ENCODE measurements at places on chromosomes 2 and 18. TPM values are rescaled to one million over a fixed set of nuclear protein-coding genes. Genes with fewer than 3 reads are reported as not detected.

DNA sequence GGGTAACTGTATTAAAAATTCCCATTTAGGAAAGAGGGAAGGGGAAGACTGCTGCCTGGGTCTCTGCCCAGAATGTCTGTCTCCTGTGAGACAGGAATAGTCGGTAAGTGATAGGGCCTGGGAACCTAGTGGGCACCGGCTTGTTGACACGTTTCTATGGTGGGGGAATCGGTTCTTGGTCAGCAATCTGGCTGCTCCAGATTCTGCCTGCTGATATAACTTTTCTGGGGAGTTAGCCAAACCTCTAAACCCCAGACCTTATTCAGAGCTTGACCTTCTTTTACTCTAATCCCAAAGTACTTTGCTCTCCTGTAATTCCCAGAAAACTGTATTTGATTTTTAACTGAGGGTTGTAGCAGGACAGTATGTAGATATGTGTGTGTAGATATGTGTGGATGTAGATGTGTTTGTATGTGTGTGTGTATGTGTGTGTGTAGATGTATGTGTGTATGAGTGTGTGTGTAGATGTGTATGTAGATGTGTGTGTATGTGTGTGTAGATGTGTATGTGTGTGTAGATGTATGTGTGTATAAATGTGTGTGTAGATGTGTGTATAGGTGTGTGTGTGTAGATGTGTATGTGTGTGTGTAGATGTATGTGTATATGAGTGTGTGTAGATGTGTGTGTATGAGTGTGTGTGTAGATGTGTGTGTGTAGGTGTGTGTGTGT, 61.8 kb upstream of the TXNDC2 start:
- H3K4me1 ChIP-seq = peaks cover 37% of the 10 kb centered on the region
- H3K27ac ChIP-seq = peak overlapping the region; percentile 74
- no peak for DNase-seq
- no peaks in the 10 kb centered on the region for H3K36me3 ChIP-seq
- H3K4me3 ChIP-seq = no peak overlapping the region
- no peaks in the 10 kb centered on the region for H3K27me3 ChIP-seq

DNA sequence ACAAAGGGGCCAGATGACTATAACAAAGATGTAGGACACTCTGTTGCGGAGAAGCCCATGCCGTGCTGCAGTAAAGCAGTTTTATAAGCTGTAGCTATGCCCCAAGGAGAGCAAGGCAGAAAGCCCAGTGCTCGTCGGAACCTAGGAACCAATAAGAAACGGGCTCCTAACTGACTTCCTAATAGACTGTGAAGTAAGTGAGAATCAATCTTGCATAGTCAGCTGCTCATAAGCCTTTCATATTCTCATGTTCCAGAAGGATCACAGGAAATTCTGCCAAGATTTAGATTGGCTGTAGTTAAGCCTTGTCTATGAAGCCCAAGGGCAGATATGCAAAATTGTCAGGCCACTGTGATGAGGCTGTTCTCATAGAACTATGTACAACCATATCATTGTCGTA, 98.4 kb downstream of the RTTN start:
- H3K27me3 ChIP-seq = no peaks in the 10 kb centered on the region
- DNase-seq = no peak
- H3K36me3 ChIP-seq = no peaks in the 10 kb centered on the region

Gene ITPRIPL1
- total RNA-seq = 0.42 TPM

GRCh38 chr2:33893824-33894223, 294.7 kb upstream of the FAM98A start:
- no peaks in the 10 kb centered on the region for H3K4me1 ChIP-seq
- no peaks in the 10 kb centered on the region for H3K36me3 ChIP-seq
- no peak overlapping the region for H3K27ac ChIP-seq
- no peaks in the 10 kb centered on the region for H3K27me3 ChIP-seq

Gene BOLL
- 3.3 TPM for total RNA-seq

DNA sequence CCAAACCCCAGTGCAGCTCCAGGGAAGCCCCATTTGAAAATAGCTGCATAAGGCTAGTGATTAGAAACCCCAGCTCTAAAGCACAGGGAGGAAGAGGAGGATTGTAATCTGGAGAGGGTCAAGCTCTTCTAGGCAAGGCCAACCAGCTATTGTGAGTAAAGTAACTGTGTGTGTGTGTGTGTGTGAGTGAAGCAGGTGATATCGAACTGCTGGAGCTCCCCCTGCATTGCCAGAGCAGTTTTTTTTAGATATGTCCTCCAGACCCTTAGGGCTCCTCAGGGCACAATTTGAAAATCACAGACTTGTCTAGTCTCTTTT, 177.4 kb upstream of the NABP1 start:
- no peaks in the 10 kb centered on the region for H3K36me3 ChIP-seq
- H3K4me3 ChIP-seq = no peak overlapping the region
- no peaks in the 10 kb centered on the region for H3K27me3 ChIP-seq
- no peak overlapping the region for H3K27ac ChIP-seq
- H3K4me1 ChIP-seq = no peaks in the 10 kb centered on the region

- H3K36me3 ChIP-seq = no peaks in the 10 kb centered on the region
- no peak overlapping the region for H3K27ac ChIP-seq
- no peaks in the 10 kb centered on the region for H3K4me1 ChIP-seq
- H3K27me3 ChIP-seq = no peaks in the 10 kb centered on the region
Measured at GRCh38 chr2:225764346-225764745, 364.8 kb downstream of the NYAP2 start.

DNA sequence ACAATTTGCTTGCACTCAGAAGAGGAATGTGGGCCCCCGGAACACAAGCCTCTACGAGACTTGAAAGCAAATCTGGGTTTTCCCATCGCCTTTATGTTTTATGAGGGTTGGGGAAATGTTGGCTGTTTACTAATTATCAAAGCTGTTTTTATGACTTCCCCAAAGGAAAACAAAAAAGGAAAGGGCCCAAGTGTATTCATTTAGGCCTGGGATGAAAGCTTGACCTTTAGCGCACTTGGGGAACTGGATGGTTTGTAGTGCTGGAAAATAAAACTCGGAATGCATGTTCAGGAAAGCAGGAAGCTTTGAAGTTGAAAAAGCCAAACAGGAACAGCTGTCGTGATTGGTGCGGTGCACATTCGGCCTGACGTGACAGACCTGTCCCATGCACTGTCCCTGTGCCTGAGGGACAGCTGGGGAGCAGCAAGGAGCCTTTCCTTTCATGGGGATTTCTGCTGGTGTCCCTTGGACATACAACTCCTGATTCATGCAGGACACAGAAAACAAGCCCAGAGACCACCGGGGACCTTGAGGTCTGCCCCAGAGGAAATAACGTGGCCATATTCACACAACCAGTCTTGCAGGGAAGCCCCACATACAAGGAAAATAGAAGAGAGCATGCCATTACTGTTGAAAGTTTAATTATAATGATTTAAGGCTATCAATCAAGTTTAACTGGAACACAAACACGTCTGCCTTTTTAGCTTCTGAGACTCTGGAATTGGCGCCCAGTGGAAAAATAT, 169.7 kb upstream of the APCDD1 start:
- no peaks in the 10 kb centered on the region for H3K36me3 ChIP-seq
- H3K4me1 ChIP-seq = no peaks in the 10 kb centered on the region
- H3K27me3 ChIP-seq = no peaks in the 10 kb centered on the region
- H3K4me3 ChIP-seq = no peak overlapping the region
- DNase-seq = no peak

DNA sequence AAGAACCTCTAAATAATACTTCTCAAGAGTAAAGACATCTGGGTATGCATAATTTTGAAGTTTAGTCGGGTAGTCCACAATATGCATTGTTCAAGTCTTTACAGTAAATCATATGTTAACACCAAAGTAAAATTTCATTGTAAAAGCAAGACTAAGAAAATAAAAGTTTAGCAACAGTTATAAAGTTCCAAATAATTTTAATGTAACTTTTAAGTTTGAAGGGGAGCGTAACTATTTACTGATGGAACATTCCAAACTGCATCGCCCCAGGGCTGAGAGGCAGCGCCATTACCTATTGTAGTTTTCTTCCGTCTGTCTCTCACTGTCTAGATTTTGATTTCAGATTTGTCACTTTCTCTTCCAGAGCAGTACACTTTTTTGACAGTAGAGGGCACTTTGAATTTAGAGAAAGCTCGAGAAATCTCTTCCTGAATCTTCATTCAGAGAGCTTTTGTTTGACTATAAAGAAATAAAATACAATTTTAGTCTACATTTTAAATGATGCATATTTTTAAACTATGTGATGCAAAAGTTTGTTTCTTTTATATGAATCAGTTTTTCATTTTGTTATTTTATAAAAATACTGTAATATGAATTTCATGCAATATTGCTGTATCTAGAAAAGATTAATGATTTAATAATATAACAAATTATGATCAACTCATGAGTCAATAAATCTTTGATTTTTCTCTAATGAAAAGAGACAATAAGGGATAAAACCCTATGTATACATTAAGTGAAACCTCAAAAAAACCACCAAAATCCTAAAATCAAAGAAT, 389.8 kb downstream of the FIGN start:
- no peak overlapping the region for H3K27ac ChIP-seq
- H3K27me3 ChIP-seq = no peaks in the 10 kb centered on the region
- DNase-seq = no peak

GRCh38 chr2:54566896-54567295, 110.8 kb downstream of the SPTBN1 start:
- no peak overlapping the region for H3K4me3 ChIP-seq
- H3K27ac ChIP-seq = no peak overlapping the region
- no peaks in the 10 kb centered on the region for H3K36me3 ChIP-seq
- peaks cover 31% of the 10 kb centered on the region for H3K4me1 ChIP-seq
- no peak for DNase-seq
- no peaks in the 10 kb centered on the region for H3K27me3 ChIP-seq

DNA sequence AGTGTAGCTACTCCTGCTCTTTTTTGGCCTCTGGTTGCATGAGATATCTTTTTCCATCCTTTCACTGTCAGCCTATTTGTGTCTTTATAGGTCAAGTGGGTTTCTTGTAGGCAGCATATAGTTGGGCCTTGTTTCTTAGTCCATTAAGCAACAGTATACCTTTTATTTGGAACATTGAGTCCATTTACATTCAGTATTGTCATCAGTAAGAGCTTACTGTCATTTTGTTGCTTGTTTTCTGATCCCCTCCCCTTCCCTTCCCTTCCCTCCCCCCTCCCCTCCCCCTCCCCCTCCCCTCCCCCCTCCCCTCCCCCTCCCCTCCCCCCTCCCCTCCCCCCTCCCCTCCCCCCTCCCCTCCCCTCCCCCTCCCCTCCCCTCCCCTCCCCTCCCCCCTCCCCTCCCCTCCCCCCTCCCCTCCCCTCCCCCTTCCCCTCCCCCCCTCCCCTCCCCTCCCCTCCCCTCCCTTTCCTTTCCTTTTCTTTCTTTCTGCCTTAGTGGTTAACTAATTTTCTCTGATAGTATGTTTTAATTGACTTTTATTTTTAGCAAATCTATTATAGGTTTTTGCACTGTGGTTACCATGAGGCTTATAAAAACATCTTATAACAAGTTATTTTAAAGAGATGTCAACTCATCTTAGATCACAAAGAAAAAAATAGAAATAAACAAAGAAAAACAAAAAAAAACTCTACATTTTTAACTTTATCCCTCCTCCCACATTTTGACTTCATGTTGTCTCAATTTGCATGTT, 13.2 kb upstream of the DCDC2C start:
- H3K27me3 ChIP-seq = peaks cover 2% of the 10 kb centered on the region
- no peak for DNase-seq
- H3K36me3 ChIP-seq = no peaks in the 10 kb centered on the region
- H3K4me1 ChIP-seq = no peaks in the 10 kb centered on the region
- H3K27ac ChIP-seq = no peak overlapping the region

- H3K4me3 ChIP-seq = no peak overlapping the region
- H3K4me1 ChIP-seq = peaks cover 20% of the 10 kb centered on the region
- no peak for DNase-seq
- no peak overlapping the region for H3K27ac ChIP-seq
- no peaks in the 10 kb centered on the region for H3K27me3 ChIP-seq
Measured at GRCh38 chr2:54613386-54613785, 110.1 kb upstream of the EML6 start.

GRCh38 chr2:74205596-74205995, 7.2 kb downstream of the MTHFD2 start:
- H3K4me1 ChIP-seq = peaks cover 55% of the 10 kb centered on the region
- H3K27me3 ChIP-seq = no peaks in the 10 kb centered on the region
- H3K4me3 ChIP-seq = peak overlapping the region; percentile 17
- no peak for DNase-seq

Gene HJURP
- total RNA-seq = not detected

DNA sequence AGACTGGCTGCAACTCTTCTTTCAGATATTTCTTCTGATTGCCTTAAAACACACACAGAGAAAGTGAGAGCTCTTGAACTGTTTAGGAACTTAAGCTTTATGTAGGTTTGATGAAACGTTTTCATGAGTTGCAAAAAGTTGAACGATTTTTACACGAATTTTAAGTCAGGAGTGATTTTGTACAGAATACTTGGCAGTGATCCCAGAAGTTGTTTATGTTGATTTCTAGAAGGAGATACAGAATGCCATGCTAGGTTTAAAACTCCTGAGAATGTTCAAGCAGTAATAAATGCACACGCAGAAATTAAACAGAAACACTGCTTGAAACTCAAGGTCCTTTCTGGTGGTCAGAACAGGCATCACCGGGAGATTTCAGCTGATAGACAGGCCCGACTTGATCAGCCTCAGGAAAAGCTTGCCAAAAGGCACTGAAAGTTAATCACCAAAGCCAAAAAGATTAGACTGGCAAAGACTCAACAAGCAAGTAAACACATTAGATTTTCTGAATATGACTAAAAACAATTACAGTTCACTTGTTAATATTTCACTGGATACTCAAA, 123.1 kb downstream of the SOCS6 start:
- H3K4me1 ChIP-seq = peaks cover 7% of the 10 kb centered on the region
- no peak overlapping the region for H3K4me3 ChIP-seq
- no peaks in the 10 kb centered on the region for H3K36me3 ChIP-seq
- DNase-seq = no peak

Gene CIB4
- not detected for total RNA-seq

- no peaks in the 10 kb centered on the region for H3K36me3 ChIP-seq
- H3K4me1 ChIP-seq = peaks cover 13% of the 10 kb centered on the region
- H3K4me3 ChIP-seq = no peak overlapping the region
- DNase-seq = no peak
- H3K27ac ChIP-seq = no peak overlapping the region
- H3K27me3 ChIP-seq = no peaks in the 10 kb centered on the region
Measured at GRCh38 chr18:32368991-32369390, 101.7 kb downstream of the GAREM1 start.

Gene ALLC
- total RNA-seq = not detected

GRCh38 chr2:98242003-98242402, 104.3 kb upstream of the CNGA3 start:
- H3K27ac ChIP-seq = no peak overlapping the region
- H3K4me3 ChIP-seq = no peak overlapping the region

DNA sequence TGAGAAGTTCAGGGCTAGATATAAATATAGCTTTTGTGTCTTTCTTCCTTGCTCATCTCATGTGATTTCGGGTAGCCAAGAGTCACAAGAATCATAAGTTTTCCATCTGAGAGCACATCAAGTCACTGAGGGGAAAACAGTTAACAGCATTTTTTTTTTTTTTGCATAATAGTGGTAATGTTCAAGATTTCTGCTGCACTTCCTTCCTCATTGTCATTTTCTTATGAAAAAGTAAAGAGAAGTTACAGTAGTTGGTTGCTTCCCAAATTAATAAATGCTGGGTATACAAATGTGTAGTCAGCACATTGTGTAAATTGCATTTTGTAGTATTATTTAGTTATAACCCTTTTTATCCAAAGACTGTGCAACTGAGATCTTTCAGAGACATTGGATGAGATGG, 93.6 kb downstream of the ZEB2 start:
- no peak overlapping the region for H3K27ac ChIP-seq
- no peaks in the 10 kb centered on the region for H3K36me3 ChIP-seq
- H3K4me3 ChIP-seq = no peak overlapping the region
- no peak for DNase-seq
- H3K27me3 ChIP-seq = no peaks in the 10 kb centered on the region

- peak; percentile 88 for DNase-seq
- H3K4me1 ChIP-seq = peaks cover 22% of the 10 kb centered on the region
- H3K4me3 ChIP-seq = peak within 1 kb of the TSS; percentile 91
- H3K27ac ChIP-seq = peak within 1 kb of the TSS; percentile 96
- H3K27me3 ChIP-seq = no peaks in the 10 kb centered on the region
Measured at GRCh38 chr2:240435457-240435947, at the start of gene GPC1. Gene GPC1, plus strand, starts transcription at chr2:240435663. Its CDS starts 256 bp downstream, at chr2:240435919.
